ENCODE measurements at places on chromosomes 2 and 18.
A peak's percentile ranks its signal among the peaks of the same experiment; 100 is the strongest.

- no peak for DNase-seq
Measured at GRCh38 chr2:60412620-60413019, 140.8 kb downstream of the BCL11A start.

DNA sequence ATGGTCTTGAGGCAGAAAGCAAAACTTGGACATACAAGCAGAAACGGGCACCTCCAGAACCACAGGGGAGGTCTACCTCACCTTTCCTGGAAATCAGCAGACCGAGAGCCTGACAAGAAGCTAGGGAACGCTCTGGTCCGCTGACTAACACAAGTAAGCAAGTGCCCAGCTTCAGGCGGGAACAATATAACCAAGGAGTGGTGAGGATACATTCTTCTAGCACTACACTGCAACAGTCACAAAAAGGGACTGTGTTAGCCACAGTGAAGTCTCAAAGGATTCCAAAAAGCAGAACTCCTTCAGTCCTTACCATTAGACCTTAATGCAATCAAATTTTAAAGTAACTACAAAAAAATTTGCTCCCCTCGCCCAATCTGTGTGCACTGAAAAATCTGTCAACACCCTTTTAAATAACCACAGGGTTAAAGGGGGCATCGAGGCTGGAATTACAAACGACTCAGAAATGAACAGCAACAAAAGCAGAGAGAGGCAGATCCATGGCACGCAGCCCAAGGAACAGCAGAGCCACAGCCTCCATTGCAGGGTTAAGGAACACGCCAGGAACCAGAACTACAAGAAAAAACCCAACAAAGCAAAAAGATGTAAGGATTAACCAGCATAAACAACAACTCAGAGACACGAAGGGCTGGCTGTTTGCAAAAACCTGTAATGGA is 7.1 kb downstream of the THAP4 start:
- no peak for DNase-seq

DNA sequence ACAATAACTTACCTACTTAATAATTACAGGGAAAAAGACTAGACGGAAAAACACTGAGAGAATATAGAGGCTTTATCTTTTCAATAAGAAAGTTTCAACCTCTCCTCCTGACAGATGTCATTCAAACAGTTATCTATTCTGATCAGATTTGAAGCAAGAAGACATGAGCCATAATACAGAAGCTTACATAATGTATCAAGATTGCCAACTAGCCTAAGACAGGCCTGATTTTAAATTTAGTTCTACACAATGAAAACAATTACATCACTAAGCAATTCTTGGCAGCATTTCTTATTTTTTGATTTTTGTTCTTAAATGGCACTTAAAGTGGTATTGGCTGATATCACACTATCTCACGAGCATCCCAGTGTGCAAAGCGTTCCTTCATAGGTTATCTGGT is 41.6 kb downstream of the GPR155 start:
- DNase-seq, result no peak

- no peak for DNase-seq
Measured at GRCh38 chr2:132497591-132497990, 81.0 kb downstream of the GPR39 start.

- no peak for DNase-seq
Measured at GRCh38 chr2:181910028-181910831, 18.7 kb downstream of the ITPRID2 start.

- DNase-seq, result no peak
Measured at GRCh38 chr18:22831441-22831904, 101.7 kb upstream of the RBBP8 start.

DNA sequence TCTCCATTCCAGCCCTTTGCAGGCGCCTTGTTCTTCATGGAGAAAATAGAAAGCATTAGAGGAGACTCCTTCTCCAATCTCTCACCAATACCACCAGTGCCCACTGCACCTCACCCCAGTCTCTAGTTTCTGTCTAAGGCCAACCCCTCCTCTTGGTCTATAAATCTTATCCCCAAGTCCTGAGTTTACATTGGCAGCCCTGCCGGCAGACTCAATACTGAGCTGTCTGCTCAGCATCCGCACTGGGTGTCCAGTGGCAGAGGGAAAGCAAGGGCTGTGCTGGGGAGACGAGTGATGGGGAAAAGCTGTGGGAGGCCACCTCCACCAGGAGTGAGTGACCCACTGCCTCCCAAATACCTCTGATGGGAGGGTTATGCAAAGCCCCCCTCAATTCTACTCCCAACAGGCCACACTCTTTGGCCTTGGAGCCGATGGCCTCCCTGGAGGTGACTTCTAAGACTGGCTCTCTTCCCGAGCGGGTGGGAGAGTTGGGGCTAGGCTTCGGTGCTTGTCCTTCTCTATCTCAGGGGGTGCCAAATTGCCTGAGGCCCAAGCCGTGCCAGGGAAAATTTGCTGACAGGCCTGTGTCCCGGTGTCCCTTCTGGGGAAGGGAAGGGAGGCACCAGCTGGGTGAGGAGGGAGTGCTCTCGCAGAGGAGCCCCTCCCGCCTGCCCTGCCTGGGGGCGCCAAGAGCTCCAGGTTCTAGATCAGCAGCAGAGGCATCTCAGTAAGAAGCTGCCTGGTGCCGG is 165.2 kb upstream of the MSH6 start:
- DNase-seq, result no peak

DNA sequence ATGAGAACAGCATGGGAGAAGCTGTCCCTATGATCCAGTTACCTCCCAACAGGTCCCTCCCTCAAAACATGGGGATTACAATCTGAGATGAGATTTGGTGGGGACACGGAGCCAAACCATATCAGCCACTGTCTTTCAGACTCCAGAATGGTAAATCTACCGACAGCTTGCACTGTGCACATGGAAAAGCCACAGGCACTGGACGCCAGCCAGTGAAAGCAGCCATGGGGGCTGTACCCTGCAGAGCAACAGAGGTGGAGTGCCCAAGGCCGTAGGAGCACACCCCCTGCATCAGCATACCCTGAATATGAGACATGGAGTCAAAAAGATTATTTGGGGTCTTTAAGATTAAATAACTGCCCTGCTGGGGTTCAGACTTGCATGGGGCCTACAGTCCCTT is 218.4 kb downstream of the PDE1A start:
- DNase-seq, result no peak

- DNase-seq, result peak; percentile 48
Measured at GRCh38 chr2:75608684-75609333, 37.8 kb upstream of the MRPL19 start.

GRCh38 chr2:218713922-218714321 is 3.3 kb downstream of the TTLL4 start:
- no peak for DNase-seq

- DNase-seq, result no peak
Measured at GRCh38 chr2:4556135-4556896, 852.9 kb downstream of the DCDC2C start.

DNA sequence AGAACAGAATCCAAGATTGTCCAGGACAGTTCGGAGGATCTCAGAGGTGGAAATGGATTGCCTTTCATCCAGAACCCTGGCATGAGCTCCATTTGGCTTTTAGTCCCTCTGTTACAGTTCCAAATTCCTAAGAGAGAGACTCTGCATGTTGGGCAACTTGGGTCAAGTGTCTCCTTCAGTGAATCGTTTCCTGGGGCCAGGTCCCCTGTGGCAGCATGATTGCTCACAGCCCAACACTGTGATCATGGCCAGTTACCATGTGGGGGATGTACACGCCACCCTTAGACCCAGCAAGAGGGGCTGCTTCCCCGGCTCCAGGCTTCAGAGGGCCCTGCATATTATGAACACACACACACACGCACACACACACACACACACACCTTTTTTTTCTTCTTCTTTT is 118.6 kb upstream of the GLI2 start:
- DNase-seq, result no peak

- DNase-seq, result no peak
Measured at GRCh38 chr18:70578480-70578879, 289.6 kb downstream of the SOCS6 start.

DNA sequence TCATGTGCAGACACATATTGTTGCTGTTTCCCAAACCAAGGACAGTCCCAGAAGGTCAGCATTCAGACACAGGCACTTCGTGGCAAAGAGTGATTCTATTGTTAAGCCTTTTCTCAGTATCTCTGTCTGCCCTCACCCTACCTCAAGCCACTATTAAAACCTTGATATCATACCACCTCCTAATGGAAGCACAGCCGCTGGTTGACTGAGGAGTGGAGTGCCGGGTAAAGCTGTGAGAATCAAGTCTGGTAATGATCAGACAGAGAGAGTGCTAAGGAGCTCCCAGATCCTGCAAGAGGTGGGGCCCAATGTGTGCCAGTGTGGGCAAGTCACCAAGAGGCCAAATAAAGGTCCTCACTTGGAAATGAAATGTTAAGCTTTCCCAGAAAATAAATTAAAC is 819.5 kb downstream of the BCL11A start:
- DNase-seq, result no peak

DNA sequence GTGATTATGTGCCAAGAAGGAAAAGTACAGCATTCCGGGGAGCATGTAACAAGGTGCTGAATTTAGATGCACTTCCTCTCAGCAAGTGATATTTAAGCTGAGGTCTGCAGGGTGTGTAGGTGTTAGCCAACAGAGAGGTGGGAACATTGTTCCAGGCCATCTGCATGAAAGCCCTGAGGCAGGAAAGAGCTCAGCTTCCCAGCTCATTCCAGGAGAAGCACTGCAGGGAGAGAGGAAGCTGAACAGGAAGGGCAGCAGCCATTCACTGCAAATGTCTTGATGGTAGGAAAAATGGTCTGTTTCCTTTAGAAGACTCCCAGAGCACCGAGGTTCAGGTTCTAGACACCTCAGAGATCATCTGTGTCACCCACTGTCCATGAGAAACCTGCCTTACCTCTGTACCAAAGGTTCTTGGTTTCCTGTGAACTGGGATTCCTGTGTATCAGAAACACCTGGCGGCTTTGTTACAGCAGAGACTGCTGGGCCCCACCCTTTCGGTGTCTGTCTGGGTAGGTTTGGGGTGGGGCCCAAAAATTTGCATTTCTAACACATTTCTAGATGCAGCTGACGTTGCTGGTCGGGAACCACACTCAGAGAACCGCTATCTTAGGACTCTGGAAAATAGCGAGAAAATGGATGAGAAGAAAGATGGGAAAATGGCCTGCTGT is 84.0 kb downstream of the RTN4 start:
- no peak for DNase-seq

GRCh38 chr2:30475542-30475941 is 28.5 kb downstream of the LCLAT1 start:
- DNase-seq, result no peak

DNA sequence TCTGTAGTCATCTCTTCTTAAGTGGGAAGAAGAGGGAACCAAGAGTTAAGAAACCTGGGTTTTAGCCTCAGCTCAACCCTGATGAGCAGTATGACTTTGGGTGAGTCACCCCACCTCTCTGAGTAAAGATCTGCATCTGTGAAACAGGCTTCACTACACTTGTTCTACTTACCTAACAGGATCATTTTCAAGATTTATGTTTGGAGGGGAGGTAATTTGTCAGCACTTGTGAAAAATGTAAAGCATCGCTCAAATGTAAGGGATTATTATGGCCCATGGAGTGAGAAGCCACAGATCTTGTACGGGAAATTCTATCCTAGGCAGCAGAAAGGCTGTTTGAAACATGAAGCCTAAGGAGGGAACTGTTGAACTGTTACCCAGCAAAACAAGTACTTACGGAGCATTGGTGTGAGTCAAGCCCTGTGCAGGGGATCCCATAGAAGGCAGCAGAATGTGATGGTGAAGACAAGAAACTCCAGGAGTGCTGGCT is 160.6 kb downstream of the PRKCE start:
- DNase-seq, result no peak

DNA sequence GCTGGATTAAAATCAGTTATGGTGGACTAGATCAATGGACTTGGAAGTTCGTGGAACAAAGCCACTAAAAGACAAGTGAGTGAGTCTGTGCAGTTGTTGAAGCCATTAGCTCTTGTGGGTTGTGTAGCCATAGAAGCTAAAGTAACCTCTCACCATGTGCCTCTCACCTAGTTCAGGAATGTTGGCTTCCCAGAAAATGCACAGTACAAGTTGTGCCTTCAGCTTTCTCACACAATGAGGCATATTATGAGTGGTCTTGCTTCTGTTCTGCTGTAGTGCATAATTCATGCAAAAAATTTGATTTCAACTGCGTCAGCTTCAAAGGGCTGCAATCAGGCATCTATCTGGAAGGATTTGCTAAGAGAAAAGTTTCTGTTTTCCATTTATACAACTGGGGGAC is 26.2 kb downstream of the CERS6 start:
- DNase-seq, result no peak

- no peak for DNase-seq
Measured at GRCh38 chr18:43664487-43665008, 387.3 kb upstream of the SYT4 start.

DNA sequence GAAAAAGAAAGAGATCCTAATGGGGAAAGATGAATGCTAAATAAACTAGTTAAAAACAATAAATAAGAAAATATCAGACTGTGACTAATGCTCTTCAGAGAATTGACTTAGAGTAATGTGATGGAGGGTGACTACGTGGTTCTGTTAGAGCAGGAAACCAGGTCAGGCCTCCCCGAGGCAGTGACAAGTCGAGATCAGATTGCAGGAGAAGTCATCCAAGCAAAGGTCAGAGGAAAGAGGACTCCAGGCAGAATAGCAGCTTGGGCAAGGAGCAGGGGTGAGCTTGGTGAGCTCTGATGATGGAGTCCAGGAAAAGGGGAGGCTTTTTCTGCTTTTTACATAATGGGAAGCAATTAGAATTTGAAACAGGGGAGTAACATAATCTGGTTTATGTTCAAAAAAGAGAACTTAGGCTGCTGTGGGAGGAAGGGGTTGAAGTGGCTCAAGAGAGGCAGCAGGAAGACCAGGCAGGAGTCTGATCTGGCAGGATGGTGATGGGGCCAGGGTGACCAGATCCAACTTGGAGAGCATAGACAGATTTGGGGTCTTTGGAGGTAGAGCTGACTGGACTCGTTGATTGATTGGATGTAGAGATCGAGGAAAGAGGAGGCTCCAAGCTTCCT is 27.3 kb upstream of the ITGB6 start:
- no peak for DNase-seq

- no peak for DNase-seq
Measured at GRCh38 chr2:210541290-210541902, 15.0 kb upstream of the CPS1 start.

- DNase-seq, result no peak
Measured at GRCh38 chr18:39318008-39318407, 1752.4 kb upstream of the CELF4 start.

GRCh38 chr18:69349912-69350597 is 50.6 kb upstream of the DOK6 start:
- no peak for DNase-seq

DNA sequence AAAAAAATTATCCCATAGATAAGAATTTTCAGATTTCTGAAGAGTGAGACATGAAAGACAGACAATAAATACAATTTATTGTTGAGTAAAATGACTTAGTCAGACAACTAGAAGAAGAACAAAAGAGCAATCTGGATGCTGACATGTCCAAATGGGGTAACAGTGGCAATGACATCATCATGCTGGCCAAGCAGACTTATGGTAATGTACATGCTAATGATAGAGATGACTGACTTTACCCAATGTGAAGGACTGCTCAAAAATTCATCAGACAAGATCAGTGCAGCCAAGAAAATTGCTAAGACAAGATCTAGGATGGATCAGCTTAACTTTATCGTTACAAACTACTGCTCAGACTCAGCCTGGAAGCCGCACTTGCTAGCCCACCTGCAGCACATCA is 70.5 kb upstream of the SRD5A2 start:
- DNase-seq, result no peak
